Germinal center (tissue), 1 donor: ENCODE measurements at places on chromosomes 12 and 14.

DNA sequence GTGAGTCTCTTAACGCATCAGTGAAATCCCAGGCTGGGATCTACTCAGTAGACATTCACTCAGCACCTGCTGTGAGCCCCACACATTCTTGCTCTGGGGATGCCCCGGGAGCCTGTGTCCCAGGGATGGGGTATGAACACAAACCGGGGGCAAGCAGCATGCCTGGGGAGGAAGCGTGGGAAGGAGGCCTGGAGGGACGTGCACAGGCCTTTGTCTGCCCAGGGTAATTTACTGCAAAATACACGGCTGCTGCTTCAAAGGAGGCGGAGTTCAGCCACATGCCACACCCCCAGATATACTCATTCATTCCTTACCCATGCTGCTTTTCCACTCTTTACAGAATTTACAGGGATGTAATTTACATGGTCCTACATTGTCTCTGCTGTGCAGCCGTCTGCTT lies 187.8 kb downstream of the ADGRD1 start:
- DNase-seq: no peak

DNA sequence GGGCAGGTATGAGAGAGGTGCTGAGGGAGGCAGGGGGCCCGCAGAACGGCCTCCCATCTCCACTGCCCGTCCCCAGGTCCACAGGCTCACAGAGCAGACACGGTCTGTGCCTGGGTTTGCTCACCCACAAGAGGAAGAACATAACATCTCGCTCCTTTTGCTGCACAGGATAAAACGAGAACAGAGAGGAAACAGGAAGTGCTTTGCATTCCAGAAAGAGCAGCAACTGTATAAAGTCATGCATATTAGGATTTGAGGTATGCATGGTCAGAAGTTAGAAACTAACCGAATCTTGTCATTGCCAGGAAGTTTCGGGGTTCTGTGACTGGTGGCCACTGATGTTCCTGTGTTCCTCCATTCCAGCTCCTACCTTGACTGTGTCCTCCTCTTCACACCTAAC lies 25.0 kb downstream of the NTF3 start:
- DNase-seq: peak; percentile 72

DNA sequence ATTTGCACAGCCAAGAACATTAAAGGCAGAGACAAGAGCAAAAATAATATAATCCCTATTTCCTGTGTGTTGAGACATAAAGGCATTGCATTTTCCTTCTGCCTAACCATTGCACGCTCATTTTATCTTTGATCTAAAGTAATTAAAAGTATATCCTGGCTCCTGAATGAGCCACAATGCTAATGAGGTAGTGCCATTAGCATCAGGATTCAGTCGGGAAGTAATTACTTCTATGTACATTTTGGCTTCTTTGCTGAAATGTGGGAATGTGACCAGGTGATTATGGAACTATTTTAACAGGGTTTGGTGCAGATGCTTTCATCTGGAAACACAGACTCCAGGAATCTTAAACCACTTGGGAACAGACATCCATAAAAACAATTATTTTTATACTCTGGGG lies 77.4 kb downstream of the TMTC1 start:
- DNase-seq: no peak

DNA sequence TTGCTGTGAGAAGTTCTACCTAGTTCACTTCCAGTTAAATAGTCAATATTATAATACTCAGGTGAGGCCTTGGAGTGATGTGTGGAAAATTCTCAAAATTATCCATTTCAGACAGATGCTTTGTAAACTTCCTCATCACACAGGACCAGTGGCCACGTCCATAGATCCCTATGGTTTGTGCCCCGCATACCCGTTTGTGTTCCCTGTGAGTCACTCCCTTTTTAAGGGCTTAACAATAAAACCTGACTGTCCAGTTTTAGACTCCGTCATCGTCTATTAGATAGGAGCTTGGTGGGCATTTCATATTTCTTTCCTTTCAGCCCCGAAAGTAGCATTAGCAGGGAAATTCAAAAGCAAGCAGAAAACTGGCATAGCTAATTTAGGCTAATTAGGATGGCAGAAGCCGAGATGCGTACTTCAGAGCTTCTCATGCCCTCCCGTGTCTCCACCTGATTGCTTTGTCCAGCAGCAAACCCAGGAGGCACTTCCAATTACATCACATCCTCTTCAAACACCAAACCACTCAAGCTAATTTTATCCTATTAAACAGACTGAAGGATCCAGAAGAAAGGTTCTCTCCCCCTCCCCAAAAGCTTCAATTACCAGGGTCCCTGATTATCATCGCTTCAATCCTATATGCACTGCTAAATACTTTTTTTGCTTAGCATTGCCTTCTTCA lies 186.6 kb upstream of the OTX2 start:
- DNase-seq: no peak

GRCh38 chr14:98393527-98393926 lies 878.5 kb downstream of the BCL11B start:
- no peak for DNase-seq

DNA sequence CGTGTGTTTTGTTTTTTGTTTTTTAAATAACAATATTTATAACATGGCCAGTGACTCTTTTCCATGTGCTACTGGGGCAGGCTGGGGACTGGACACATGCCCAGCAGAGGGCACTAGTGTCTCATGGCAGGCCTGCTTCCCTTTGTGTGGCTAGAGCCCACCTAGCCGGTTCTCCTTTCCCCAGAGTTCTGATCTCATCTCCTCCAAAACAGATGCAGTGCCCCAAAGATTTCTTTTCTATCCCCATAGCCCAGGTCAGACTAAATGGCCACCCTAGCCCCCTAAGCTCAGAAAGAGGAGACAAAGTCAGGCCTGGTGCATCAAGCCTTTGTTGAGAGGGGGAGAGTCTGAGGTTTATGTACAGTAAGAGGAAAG lies 21.2 kb downstream of the PRPF40B start:
- peak; percentile 85 for DNase-seq

DNA sequence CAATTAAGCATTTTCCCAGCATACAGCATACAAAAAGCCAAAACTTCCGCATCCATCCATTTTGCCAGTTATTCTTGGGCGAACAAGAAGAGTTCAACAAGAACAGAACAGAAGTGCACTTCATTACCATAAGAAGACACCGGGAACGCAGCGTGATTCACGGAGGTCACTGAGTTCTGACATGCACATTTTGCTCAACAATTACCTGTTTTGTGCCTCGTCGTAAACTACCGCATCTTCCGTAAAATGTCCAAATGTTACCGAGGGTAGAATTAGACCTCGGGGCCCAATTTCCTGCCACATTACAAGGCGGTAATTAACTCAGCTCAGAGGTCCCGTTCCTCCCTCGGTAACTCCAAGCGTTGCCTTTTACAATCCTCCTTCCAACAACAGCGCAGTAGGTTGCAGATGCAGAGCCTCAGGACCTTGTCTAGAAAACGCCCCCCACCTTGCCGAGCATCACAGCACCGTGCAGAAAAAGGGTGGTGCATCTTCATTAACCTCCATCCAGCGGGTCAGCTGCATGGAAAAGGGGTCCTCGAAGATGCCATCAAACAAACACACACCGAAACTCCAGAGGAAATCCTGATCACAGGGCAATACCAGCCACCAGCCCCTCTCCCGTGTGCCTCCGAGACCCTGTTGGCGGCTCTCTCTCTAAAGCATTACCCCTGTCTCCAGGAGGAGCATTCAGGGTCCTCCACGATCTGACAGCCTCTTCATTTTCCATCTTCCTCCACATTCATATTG lies 125.2 kb downstream of the BCL11B start:
- DNase-seq: no peak

DNA sequence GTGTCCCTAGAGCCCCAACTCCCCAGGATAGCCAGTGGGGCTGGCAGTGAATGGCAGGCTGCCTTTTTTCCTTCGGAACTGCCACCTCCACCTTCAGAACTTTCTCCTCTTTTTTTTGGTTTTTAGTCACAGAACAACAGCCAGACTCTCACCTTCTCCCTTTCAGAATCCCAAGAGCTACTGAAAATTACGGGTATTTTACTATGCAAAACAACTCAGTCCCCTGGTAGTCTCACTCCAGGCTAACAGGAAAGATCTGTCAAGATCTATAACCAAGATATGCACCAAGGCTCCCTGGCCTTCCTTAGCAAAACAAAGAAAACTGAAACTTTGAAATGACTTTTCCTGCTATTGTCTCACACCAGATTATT lies 12.5 kb downstream of the PLEKHG6 start:
- DNase-seq: no peak

DNA sequence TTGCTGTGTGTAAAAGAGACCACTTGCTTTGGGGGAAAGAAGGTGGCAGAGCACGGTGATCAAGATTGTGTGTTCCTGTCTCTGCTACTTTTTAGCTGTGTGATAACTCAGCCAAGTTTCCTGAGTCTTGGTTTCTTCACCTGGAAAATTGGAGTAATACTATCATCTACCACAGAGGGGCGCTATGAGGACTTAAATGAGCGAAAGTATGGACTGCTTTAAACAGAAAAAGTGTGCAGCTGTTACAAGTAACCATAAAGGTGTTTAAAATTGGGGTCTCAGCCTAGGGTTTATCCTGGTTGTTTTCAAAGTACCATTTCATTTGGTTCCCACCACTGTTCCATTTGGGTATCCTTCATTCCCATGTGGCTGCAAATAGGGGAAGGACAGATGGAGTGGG lies 65.9 kb upstream of the WSCD2 start:
- DNase-seq: peak; percentile 4

DNA sequence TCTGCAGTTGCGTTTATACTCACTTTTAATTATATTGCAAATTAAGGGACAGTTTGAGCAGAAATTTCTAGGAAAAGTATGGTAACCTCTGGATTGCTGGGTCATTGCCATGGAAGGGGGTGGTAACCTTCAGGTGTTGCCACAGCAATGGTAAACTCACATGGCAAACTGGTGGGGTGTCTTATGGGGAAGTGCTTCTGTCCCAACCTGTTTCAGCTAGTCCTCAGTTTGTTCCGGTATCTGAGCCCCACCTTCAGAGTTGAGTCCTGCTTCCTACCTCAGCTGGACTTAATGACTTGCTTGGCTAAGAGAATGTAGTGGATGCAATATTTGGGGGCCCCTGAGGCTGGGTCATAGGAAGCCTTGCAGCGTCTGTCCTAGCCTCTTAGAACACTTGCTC lies 7.3 kb upstream of the CLMN start:
- peak; percentile 46 for DNase-seq

DNA sequence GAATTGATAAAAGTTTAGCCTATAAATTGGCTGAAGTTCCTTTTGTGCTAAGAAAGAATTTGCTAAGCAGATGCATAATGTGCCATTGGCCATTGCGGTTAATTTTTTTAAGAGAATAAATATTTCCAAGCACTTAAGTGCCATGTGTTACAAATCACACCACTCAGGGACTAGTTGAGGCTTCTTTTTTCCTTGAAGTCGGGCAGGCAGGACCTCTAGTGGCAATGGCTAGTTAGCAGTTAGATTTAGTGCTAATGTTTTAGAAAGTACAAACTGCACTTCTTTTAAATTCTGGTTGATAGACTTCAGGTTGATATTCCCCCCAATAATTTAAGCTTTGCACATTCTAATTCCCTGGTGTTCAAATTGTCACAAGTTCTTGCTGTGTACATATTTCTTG lies 294.3 kb downstream of the APAF1 start:
- no peak for DNase-seq

GRCh38 chr12:70835948-70836347 lies 84.6 kb downstream of the PTPRR start:
- DNase-seq: no peak

GRCh38 chr14:103260629-103261124 lies 73.4 kb upstream of the EIF5 start:
- no peak for DNase-seq

DNA sequence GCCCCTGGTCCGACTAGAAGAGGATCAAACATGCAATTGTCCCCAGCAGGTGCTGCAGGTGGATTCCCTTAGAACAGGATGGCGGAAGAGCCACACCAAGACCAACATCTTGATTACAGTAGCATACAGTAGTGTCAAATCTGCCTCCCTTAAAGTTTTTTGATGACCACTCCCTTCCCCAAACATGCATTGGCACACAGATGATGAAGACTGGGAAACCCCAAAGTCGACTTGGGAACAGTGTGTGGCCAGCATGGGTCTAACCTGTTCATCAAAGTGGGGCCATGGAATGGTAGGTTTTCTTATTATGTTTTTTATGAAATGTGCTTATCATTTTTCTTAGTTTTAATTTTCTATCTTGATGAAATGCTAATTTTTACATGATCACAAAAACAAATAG lies 8.8 kb downstream of the PLXNC1 start:
- no peak for DNase-seq

GRCh38 chr14:36582874-36583241 lies 444 bp upstream of the NKX2-8 start:
- DNase-seq: no peak

DNA sequence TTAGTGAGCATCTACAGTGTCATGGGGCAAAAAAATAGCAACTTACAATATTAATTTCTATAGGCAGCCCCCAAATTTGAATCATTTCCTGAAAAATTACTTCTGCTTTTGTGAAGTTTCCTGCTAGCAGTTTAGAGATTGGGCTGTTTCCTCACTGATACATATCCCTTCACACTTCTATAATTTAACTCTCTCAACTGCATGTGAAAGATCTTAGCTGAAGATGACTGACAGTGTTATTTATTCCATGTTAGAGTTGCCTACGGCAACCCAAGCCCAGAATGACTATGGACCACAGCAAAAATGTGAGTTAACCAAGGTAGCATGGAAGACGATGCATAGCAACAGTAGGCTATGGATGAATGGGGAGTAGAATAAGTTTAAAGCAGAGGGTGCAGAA lies at the start of gene KLRG1:
Gene KLRG1 (plus strand): TSS at position 134 of the 400 bp plus-strand sequence. CDS start 90 bp downstream, at position 224.
- DNase-seq: no peak

GRCh38 chr14:101632520-101632919 lies 71.2 kb downstream of the DIO3 start:
- DNase-seq: no peak

- no peak for DNase-seq
Measured at GRCh38 chr12:17588968-17589367, 501.0 kb downstream of the RERGL start.

GRCh38 chr12:83753904-83754303 lies 1067.2 kb downstream of the TMTC2 start:
- DNase-seq: no peak

DNA sequence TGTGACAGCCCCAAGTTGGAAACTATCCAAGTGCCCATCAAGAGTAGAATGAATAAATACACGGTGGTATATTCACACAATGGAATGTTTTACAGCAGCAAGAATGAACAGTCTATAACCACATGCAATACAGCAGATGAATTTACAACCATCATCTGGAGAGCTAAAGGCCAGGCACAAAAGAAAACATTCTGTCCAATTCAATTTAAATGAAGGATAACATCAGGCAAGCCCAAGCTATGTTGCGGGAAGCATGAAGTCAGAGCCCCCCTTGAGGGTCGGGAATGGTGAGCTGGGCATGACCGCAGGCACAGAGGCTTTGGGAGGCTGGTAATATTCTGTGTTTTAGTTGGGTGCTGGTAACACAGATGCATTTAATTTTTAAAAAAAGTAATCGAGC lies 76.0 kb downstream of the SYNE3 start:
- no peak for DNase-seq

GRCh38 chr12:10111451-10111850 lies 12.7 kb upstream of the CLEC1A start:
- DNase-seq: no peak

- peak; percentile 21 for DNase-seq
Measured at GRCh38 chr12:12722435-12723148, 5.4 kb downstream of the CDKN1B start.

- DNase-seq: no peak
Measured at GRCh38 chr12:894226-894625, 55.3 kb downstream of the RAD52 start.

DNA sequence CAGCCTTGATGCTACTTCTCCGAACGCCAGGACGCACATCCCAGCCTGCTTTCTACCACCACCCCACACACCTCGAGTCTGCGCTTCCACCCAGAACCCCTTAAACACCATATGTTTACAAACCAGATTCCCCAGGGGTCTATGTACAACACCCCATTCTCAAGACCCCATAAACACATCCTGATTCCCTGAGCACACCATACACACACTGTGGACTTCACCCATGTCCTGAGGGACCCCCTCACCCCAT lies 733 bp downstream of the TTC7B start:
- DNase-seq: no peak
